ENCODE measurements at places on chromosomes 7 and 10. TPM values are rescaled to one million over a fixed set of nuclear protein-coding genes. Genes with fewer than 3 reads are reported as not detected.

The NAPEPLD gene
- 15.9 TPM for total RNA-seq

The CAMK2B gene
- total RNA-seq, result 0.92 TPM

The FGFR2 gene
- total RNA-seq, result not detected

The GCK gene
- not detected for total RNA-seq

The VAX1 gene
- not detected for total RNA-seq

DNA sequence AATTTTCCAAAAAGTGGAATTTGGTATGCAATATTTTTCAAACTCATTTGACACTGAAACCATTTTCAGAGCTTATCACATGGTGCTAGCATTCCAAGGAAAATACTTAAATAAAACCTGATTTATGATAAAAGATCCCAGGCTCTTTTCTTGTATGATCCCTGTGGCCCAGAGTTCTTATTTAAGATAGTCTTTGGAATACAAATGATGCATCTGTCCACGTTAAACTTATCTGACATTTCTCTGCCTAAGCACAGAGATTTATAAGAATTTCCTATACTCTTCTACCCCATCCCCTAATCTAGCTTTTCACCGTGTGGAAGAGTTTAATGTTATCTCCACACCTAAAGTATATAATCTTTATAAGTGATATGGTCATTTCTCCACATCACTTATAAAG lies 66.2 kb downstream of the AHR start:
- no peak for DNase-seq

DNA sequence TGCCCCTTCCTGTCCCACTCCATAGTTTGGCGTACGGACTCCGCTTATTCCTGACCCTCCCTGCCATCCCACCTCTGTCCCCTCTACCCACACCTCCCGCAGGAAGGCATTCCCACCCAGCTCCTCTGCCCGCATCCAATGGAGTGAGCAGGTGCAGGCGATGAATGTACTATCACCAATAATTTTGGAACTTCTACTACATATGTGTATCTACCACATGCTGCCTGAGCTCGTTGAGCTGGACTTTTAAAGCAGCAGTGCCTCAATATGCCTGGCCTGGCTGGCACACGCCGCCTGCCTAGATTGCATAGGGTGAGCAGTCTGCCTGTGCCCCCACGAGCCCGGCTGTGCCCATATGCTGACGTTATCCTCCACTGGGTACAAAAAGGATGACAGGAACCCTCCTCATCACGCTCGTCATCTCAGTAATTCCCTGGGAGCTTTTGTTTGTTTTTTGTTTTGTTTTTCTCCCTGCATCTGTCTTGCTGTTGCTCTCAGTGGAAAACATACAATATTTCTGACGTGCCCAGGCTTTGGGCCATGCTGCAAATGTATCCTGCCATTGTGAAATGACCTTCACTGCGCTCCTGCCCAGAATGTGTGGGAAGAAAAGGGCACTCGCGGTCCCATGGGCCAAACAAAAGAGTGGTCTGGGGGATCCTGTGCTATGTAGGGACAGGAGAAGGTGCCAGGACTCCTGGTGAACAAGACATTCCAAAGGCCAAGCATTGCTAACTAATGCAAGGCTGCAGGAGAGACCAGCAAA lies 302.8 kb downstream of the PTPRN2 start:
- no peak for DNase-seq

DNA sequence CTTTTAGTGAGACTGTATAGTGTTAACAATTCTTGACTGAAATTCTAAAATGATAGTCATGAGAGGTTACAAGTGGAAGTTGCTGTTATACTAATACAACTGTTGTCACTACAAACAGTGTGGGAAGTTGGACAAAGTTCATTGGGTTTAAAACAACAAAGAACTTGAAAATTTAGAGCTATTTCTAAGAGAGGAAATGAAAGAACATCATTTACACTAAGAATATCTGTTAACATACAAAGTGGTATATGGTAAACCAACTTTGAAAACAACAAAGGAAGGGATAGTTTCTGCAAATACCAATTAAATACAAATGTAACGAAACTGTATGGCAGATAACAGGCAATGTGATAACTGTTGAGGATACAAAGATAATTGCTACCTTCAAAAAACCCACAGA lies 11.6 kb downstream of the MTPN start:
- DNase-seq, result no peak

DNA sequence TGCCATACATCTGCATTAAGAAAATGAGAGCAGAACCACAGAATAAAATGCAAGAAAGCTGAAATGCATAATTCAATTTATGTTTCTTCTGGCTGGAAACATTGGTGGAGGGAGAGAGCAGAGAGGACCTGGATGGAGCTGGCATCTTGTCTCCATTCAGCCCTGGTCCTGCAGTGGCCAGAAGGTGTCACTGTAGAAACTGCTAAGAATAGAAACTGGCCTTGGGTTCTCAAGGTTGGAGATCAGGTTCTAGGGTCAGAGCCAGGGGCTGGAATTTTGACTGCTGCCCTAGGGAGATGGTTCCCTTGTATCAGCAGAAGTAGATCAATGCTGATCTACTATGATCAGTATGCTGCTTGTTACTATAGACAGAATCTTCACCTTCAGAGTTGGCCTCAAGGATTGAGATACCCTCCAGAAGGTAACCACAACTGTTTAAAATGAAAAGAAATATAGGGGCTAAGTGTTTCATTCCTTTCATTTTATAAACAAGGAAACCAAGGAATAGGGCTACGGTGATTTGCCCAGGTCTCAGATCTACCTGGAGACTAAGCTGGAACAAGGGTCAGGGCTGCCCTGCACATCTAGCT lies 13.1 kb downstream of the TAS2R41 start:
- DNase-seq, result no peak

DNA sequence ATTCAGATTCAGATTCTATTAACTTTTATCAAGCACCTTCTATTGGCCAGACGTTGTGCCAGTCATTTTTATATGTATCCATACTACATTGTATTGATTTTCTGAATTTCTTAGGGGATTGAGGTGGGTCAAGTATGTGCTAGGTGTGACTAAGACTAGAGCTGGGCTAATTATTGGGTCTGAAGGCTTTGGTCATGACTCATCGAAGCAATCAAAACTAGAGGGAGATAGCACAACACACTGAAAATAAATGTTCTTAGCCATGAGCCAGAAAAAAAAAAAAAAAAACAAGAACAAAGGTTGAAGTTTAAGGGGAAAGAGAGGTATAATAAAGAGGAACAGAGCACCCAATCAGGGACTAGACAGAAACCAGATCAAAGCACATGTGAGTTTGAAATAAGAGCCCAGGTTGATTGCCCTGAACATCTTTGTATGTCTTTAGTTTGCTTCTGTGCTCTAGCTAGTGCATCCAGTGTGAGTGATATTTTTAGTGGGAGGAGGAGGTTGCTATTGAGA lies 171.6 kb upstream of the FOXP2 start:
- DNase-seq, result no peak

GRCh38 chr10:80205477-80206276 lies at the start of gene ANXA11:
ANXA11 (minus strand) TSS chr10:80205537; CDS start chr10:80172861, 32,676 bp downstream.
- DNase-seq, result peak; percentile 93

- DNase-seq, result no peak
Measured at GRCh38 chr7:70710011-70710480, 421.9 kb upstream of the GALNT17 start.

- no peak for DNase-seq
Measured at GRCh38 chr7:1043552-1044188, 676 bp upstream of the GPR146 start.

- DNase-seq, result peak; percentile 73
Measured at GRCh38 chr7:50329775-50330174, 25.3 kb downstream of the IKZF1 start.
